ENCODE measurements at places on chromosomes 7 and 10.

DNA sequence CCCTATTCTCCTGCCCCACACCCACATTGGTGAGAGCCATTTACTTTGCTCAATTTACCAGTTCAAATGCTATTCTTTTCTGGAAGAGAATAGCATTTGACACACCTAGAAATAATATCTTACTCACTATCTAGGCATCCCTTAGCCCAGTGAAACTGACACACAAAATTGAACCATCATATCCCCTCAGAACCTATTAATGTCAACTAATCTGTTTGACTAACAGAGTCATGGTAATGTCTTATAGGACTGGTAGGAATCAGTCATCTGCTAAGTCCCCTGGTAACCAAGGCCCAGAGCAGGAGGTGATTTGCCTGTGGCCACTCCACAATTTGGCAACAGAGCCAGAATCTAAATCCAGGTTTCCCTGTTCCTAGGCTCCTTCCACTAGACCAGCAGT is 63.3 kb downstream of the PPP1R3C start:
- no peak for DNase-seq

DNA sequence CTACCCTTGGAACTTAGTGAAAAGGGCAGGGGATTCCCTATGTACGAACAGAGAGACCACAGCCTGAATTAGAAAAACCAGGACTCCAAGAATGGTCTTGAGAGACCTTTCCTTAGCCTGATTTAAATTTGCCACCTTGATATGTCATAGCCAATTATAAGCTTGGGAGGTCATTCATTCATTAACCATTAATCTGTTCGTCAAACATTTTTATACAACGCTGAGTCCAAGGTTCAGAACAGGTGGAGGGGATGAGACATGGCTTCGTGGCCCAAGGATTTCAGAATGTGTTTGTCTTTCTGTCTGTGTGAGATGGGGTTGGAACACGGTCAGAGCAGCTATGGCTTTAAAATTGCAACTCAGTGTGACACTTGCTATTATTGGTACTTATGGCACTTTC is 158.0 kb downstream of the PAXIP1 start:
- DNase-seq = no peak

GRCh38 chr7:5406957-5407945 is 16.4 kb downstream of the TNRC18 start:
- no peak for DNase-seq

GRCh38 chr7:17989546-17989945 is 38.1 kb downstream of the PRPS1L1 start:
- DNase-seq = no peak

DNA sequence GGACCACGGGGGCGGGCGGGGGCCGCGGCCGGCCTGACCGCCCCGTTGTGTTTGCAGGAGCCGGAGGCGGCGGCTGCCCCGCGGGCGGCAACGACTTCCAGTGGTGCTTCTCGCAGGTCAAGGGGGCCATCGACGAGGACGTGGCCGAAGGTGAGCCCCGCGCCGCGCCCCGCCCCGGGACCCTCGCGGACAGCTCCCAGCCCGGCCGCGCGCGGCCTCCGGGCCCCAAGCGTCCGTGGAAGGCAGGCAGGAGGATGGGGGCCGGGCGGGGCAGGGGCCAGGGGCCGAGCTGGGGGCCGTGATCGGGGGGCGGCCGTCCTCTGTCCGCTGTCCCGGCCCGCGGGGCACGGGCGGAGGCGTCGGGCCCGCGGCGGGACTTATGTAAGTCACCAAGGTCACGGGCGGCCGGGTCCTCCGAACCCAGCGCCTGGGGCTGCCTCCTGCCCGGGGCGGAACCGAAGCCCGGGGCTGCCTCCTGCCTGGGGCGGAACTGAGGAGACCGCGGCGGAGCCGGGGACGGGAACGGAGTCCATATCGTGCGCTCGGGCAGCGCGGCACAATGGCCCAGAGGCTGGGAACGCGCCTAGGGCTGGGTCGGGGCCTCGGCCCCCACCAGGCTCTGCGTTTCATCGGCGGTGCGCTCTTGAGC is 497 bp downstream of the PPP2R2D start:
- DNase-seq = no peak

Measured in fibroblast of skin of left quadriceps (primary cell).